ENCODE measurements at places on chromosomes 2 and 18.

DNA sequence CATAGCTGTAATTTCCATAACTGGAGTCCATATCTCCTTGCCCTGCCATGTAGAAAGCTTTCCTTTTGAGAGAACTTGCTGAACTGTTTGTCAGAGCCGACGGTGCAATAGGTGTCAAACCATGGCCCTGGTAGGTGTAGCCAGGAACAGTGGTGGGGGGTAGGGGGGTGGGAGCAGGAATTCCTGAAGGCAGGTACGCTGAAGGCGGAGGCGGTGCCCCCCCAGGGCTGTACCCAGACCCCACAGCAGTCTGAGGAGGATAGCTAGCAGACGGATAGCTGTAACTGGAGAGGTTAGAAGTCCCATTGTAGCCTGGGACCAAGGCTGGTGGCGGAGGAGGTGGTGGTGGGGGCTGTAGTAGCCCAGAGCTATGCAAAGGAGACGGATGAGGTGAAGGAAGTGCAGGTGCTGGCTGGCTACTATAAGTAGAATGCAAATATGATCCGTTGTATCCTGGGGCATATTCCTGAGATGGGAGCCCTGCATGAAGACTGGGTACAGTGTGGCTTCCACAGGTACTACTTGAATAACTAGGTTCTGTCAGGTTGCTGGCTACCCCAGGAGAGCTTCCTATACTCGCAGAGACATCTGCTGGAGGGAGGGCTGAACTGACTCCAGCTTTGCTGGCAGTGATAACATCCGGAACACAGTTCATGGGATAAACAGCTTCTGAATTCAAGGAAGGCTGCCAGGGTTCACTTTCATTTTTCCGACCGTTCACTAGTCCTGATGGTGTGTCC is 124.8 kb downstream of the FIGN start:
- no peak for DNase-seq

GRCh38 chr2:24083567-24084385 is 858 bp downstream of the TP53I3 start:
- no peak for DNase-seq

DNA sequence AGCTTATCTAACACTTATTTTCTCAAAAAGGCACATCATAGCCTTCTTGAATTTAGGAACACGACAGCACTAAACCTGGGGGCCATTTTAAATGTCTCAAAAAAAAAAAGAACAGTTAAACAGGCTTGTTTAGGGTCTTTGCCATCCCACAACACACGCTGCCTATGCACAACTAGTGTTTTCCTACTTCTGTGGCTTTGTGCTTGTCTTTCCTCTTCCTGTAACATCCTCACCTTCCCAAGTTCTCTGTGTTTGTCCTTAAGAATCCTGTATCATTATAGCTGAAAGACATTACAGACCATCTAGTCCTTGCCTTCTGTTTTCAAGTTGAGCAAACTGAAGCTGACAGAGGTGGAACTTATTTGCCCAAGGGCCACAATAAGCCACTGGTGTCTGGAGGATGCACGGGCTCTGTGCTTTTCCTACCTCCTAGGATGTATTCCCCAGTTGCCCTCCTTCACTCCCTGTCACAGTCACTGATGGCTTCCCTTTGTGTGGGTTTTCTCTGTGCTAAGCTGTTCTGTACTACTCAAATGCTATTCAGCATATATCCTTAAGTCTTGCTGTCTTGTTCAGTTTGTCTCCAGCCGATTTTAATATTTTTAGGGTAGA is 22.6 kb downstream of the SNRPD1 start:
- no peak for DNase-seq

DNA sequence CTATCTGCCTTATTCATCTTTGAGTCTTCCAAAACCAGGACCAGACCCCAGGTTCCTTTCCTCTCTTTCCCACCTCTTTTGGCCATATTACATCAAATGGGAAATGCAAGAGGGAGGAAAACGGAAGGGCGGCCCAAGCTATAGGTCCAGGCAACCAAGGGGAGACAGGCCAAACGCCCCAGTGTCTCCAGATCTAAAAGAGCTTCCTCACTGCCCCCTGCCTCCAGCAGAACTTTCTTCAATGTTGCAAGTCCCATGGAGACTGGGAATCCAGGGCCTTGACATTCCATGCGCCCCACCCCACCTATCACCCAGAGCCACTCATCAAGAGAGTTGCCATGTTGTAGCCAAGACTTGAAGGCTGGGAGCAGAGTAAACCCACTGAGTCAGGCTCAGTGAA is 15.4 kb downstream of the TNS1 start:
- no peak for DNase-seq

DNA sequence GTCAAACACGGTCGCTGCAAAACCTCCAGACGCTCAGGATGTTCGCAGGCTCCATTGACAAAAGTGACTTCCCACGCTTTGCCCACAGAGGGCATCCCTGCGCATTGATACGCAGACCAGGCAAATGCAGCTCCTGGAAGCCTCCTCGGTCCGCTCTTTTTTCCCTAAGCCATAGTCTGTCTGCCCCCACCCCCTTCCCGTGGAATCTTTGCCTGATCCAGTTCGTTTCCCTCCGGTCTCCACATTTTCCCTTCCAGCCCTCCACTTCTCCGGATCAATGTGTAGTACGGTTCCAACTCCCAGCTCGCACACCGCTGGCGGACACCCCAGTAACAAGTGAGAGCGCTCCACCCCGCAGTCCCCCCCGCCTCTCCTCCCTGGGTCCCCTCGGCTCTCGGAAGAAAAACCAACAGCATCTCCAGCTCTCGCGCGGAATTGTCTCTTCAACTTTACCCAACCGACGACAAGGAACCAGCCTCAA is at the start of gene DCC:
Gene DCC, plus strand, starts transcription at position 307 of the 481 bp plus-strand sequence. CDS start 591 bp downstream, outside the sequence.
- DNase-seq: no peak

DNA sequence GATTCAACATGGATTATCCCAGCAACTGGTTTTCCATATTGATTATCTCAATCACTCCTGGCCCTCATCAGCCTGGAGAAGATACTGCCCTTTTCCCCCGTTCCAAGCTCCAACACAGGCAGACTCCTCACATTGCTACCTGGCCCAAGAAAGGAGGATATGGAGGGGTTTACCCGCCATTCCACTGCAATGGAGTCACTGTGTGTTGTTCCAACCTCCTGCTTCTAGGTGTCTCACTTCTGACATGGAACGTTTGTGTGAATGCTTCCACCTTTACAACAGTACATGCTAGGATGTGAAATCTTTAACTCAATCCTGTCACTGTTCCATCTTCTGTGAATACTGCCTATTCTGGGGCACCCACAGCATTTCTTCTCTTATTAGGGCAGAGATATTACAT is 36.7 kb downstream of the RMP24 start:
- no peak for DNase-seq

DNA sequence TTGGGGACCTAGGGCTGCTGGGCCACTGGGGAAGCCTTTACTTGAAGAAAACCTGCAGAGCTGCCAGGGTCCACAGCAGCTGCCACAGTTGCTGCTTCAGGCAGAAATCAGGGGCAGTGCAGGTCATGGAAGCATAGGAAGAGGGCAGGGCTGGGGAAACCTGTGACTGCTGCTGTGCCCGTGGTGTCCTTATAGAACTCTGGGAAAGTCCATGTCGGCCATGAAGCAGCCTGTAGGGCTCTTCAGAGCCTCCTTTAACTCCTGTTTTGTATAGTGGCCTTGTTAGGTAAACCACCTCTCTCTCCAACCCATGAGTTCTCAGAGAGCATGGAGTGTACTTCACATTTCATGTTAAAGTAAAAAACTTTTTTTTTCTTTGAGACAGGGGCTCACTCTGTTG is 62.1 kb downstream of the SMAD4 start:
- no peak for DNase-seq

DNA sequence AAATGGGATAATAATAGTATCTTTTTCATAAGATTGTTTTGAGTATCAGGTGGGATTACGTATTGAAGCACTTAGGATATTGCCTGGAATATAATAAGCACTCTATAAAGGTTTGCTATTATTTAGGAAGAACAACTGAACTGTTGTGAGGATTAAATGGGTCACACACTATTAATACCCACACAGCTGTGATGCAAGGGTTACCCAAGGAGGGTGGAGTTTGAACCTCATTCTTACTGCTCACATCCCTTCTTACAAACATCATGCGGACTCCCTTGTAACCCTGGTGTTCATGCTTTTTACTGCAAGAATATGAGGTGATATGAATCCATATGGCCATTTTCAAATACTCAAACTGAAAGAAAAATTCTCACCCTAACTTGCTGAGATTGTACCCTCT is 113.5 kb downstream of the KCTD1 start:
- no peak for DNase-seq

DNA sequence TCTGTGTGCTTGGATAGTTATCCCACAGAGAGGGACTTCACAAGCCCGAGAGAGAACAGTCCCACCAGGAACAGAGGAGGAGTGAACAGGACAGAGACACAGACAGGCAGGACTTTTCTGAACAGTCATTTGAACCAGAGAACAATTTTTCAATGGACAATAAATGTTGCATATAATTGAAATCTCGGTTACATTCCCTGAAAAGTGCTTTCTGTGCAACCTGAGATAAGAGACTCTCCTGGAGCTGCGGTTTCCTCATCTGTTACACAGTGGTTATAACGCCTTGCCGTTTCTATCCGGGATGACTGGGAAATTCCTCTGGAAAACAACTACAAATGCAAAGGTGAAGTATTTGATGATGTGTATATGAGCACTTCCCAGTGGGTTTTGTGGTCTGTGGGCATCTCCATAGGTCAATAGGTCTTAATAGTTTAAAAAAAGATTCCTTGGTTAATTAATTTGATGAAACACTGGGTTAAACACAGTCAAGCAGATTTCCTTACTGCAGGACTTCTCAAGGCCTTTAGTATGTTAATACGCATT is 87.2 kb upstream of the HPCAL1 start:
- DNase-seq: no peak

DNA sequence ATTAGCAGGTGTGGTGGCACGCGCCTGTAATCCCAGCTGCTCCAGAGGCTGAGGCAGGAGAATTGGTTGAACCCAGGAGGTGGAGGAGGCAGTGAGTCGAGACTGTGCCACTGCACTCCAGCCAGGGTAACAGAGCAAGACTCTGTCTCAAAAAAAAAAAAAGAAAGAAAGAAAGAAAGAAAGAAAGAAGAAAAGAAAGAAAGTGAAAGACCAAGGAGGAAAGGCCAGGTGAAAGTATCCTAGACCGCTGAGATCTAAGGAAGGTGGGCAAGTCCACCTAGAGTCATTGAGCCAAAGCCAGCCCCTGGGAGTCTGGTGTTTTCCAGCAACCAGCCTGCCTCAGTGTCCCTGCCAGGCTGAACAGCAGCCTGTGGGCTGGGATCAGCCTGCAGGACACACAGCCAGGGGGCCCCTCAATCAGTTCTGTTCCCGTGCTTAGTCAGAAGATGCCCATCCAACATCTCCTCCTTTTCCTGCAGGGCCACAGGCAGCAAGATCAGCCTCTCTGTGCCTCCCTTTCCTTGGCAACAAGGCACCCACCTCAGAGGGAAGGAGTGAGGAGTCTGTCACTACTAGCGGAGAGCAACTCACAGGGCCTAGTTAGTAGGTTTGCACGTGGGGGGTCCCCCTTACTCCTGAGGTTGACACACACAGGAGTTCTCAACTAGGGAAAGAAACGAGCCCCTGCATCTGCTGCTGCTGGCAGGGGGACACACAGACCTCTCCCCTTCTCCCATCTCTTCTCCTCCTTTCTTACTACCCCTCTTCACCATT is 64.1 kb downstream of the SMAD7 start:
- no peak for DNase-seq

DNA sequence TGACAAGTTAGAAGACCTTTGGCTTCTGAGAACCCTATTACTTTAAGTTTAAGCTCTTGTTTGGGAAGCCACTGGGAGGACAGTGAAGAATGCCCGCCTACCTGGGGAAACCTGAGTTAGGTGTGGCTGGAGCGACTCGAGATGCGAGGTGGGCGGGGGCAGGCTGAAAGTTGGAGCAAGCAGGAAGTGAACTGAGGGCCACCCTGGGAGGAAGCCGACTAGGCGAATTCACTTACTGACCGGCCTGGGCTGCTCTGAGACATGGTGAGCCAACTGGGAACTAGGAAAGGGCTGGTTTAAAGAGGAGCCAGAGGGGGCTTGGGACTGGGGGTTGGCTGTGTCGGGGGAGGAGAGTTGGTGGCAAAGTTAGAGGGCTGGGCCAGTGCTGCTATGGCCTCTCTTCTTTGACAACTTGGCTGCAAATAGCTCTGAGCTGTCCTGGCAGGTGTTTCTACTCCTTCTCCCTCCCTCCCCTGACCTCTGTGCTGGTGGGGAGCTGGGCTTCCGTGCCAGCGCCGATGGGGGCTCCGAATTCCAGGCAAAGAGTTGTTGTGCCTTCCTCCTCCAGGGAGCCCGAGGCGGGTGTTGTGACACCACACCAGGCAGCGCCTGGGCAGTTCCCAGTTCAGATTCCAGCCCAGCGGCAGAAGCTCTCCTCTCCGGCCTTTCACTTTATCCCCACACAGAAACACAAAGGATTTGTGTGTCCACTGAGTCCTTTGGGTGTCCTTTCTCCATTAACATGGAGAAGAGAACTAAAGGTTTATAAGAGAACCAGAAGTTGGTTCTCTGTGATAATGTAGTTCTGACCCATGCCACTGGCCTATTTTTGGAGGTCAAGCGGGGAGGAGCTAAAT is at the start of gene VAMP8:
Gene VAMP8, plus strand, starts transcription at position 201 of the 857 bp plus-strand sequence. Its CDS starts 61 bp downstream, at position 262.
- peak; percentile 54 for DNase-seq

- no peak for DNase-seq
These were observed 115.8 kb upstream of the STON1 start for GRCh38 chr2:48414196-48414595.

DNA sequence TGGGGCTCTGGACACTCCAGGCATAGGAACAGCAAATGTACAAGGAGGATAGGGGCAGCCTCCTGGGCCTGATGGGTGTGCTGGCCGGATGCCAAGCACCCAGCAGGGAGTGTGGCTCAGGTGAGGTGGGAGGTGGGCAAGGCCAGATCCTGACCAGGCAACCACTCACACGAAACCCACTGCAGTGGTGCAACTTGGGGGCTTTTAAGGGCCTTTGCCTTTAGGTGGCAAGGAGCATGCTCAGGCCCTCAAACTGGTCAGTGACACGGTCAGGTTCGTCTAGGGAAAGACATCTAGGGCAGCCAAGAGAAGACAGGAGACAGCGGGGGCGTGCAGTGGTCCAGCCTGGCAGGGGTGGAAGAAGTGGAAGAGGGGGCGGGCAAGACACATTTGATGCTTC is 18.4 kb upstream of the TEX51 start:
- no peak for DNase-seq

DNA sequence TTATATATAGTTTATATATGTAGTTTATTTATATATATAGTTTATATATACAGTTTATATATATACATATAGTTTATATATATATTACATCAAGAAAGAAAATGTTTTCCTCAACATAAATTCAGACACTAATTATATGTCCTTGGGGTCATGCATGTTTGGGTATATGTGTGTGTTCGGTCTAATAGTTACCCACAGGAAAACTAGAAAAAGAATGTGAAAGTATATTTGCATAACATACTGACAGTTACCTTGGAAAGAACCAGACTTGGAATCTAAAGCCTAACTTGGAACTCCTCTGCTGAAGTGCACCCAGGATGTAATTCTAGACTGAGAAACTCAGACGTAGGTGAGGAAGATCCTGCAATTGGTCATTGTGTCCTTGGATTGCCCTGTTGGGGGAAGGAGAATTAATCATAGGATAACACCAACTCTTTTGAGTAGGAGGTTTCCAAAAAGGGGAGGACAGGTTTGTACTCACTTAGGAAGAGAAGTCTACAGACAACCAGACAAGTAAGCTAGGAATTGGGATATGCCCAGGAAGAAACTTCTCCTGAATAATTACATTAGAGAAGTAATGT is 8.9 kb upstream of the SLC25A12 start:
- no peak for DNase-seq

Data from CD4-positive, CD25-positive, alpha-beta regulatory T cell (primary cell).